Activated CD8-positive, alpha-beta memory T cell treated with anti-CD3 and anti-CD28 coated beads for 48 hours (primary cell): ENCODE measurements at places on chromosomes 1 and 21.

GRCh38 chr1:64744492-64745180 lies at the start of gene RAVER2:
Gene RAVER2, plus strand, starts transcription at chr1:64745075. Its CDS starts 98 bp downstream, at chr1:64745173.
- peak; percentile 23 for DNase-seq

- DNase-seq: no peak
Measured at GRCh38 chr1:42618866-42619265, 39.4 kb upstream of the PPIH start.

GRCh38 chr1:12384836-12385456 lies 155.1 kb downstream of the VPS13D start:
- DNase-seq: no peak

DNA sequence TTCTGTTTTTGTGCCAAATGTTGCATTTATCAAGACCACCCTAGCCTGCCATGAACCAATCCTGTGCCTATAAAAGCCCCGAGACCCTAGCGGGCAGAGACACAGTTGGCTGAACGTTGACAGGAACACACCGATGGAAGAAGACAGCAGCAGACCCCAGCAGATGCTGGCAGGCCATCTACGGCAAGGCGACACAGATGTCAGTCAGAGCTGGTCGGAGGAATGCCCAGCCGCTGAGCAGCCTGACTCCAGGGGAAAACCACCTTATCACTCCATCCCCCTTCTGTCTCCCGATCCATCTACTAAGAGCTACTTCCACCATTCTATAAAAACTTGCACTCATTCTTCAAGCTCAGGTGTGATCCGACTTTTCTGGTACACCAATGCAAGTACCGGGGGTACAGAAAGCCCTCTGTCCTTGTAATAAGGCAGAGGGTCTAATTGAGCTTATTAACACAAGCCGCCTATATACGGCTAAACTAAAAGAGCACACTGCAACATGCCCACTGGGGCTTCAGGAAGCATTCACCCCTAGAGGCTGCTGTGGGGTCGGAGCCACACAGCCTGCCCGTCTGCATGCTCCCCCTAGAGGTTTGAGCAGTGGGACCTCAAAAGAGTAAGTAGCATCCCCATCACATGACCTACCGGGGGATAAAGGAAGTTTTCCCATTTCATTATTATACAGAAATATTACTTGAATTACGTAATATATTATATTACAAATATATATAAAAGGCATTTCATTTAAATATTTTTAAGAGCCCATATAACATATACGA lies 1156.3 kb upstream of the B3GALT2 start:
- DNase-seq: no peak

DNA sequence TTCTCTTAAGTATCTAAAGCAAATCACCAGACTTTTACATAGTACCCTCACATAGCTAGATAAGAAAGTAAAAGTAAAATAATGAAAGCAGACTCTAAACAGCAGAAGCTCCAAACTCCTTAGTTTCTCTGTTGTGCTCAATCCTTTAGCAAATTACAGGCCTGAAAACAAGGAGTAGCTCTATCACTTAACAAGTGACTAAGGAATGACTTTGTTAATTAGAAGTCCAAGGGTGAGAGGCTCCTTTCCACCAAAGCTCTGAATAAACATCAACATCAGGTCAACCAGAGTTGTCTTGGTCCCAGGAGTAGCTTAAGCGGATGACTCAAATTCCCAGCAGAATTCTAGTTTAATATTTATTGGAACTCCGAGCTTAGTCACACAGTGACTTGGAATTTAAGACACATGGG lies 5.9 kb downstream of the NRIP1 start:
- DNase-seq: no peak

DNA sequence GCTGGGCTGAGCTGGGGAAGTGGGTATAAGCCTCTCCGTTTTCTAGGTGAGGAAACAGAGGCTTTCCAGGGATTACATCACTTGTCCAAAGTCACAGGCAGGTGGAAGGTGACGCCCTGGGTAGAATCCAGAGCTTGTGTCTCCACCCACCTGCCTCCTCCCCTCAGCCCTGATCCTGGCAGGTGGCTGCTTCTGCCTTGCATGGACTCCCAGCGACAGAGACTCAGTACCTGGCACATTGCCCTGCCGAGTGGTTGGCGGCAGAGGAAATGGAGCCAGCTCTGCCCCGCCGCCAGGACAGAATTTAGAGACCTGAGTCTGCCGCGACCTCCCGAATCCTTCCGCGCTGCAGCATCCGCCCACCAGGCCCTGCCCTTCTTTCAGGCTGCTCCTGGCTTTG lies 2.1 kb downstream of the PLA2G2E start:
- DNase-seq: no peak

- DNase-seq: no peak
Measured at GRCh38 chr1:22676916-22677583, 24.0 kb downstream of the C1QB start.
